ENCODE measurements at places on chromosomes 13 and 19.

DNA sequence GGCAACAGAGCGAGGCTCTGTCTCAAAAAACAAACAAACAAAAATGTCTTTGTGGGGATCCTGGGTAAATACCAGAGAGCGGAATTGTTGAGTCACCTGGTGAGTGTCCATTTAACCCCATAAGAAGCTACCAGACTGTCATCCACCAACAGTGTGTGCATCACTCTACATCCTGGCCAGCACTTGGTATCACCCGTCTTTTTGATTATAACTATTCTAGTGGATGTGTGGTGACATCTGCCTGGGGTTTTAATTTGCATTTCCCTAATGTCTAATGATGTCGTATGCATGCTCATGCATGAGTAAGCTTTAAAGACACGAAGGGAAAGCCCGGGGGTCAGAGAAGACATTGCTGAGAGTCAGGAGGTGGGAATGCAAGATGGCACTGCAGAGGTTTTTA, 126.7 kb upstream of the MRI1 start:
- no peak for DNase-seq

DNA sequence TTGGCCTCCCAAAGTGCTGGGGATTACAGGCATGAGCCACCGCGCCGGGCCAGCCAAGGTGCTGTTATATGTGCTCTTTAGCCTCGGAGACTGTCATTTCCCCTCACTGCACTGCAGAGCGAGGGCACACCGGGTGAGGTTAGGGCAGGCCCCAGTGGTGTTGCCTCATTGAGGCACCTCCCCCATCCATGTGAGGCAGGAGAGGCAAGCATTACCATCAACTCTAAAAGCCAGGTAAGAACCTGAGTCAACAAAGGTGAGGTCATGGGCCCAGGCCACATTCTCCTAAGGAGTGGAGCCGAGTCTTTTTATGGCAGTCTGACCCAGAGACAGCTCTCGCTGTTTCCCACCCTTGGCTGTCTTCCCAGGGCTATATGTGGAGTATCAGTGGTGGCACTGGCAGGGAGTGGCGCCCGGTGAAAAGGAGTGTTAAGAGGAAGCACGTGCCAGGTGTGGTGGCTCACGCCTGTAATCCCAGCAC, 10.9 kb downstream of the B3GNT8 start:
- DNase-seq, result no peak

DNA sequence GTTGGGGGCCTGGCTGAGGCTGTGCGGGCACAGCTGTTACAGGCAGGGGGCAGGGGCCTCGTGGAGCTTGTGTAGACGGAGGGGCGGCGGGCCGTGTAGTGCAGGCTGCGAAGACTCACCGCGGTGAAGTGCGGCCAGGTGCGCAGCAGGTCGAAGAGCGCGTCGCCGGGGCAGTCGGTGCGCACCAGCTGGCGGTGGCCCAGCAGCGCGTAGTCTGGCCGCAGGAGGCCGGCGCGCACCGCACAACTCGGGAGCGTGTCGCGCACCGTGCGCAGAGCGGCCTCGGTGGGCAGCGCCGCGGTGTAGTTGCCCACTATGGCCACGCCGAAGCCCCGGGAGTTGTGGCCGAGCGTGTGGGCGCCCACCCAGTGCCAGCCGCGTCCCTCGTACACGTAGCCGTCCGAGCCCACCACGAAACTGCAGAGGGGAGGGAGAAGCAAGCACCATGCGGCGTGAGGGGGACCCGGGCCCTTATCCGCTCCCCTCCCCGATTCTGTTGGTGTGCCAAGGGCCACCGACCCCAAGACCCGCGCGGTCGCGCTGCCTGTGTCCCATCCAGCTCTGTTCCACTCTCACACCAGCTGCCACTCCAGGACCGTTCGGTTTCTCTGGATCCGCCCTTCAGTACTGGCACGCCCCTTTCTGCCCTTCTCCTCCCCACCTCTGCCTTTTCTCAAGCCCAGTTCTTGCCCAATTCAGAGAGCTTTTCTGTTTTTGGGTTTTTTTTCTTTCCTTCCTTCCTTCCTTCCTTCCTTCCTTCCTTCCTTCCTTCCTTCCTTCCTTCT, 5.4 kb upstream of the RASAL3 start:
- no peak for DNase-seq

DNA sequence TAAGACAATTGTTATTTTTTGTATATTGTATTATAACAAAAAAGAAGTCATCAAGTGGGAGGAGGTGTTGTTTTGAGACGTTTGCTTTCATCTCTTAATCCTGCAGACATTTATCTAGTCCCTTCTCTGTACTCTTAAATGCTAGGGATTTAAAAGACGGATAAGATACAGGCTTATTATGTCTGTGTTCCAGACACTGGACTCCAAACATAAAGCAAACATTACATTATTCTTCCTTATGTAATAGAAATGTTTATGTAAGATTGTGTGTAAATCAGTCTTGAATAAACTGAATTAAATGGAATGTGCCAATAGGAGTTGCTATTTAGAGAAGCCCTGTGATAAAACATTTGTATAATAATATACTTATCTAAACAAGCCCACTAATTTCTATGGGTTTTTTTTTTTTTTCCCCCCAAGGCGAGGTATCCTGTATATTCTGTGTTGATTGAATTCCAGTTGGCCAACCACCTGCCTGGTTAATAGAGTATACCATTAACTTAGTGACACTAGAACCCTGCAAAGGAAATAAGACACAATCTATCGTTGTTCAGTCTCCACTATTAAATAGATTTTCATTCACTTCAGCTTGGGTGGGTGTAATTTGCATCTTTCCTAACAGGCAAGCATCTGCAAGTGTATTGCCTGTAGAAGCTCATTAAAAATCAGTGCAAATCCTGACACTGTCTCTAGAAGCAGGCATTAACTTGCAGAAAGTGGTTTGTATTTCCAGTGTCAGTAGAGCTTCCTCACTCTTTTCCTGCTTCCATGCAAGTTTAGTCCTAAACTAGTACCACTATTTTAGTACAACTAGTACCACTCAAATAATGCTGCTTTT, 69.0 kb downstream of the LRCH1 start:
- DNase-seq, result no peak

DNA sequence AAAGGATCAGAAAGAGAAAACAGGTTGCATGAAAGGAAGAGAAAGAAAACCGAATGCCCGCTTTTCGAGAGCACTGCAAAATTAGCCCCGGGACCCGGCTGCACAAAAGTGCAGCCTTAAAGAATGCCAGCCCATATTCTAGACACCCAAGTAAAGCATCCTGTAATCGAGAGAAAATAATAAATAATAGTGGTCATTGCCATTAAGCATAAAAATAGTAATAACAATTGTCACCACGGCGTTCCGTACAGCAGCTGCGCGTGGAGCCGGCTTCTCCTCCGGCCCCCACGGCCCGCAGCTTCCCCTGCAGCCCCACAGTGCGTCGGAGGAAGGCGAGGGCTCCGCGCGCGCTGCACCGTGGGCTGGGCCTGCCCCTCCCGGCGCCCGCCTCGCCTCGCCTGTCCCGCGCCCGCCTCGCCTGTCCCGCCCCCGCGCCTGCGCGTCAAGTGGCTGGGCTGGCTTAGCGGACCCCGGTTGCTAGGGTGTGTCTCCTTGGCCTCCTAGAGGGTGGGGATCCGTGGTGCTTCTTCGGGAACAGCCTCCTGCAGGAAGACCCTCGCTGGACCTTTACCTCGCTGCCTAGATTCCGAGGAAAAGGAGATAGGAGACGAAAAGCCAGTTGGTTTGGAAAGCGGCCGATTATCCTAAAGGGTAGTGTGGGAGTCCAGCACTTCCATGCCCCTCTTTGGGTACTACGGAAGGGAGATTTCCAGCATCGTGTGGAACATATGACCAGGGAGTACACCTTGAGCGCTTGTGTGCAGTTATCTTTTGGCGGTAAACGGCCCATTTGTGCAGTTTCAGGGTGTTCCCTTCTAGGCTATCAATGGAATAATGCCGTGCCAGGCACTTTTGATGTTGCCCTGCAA, at the start of gene LRRC63:
LRRC63 (plus strand) TSS at position 446 of the 869 bp plus-strand sequence. CDS start 1,107 bp downstream, outside the sequence.
- DNase-seq, result peak; percentile 82

DNA sequence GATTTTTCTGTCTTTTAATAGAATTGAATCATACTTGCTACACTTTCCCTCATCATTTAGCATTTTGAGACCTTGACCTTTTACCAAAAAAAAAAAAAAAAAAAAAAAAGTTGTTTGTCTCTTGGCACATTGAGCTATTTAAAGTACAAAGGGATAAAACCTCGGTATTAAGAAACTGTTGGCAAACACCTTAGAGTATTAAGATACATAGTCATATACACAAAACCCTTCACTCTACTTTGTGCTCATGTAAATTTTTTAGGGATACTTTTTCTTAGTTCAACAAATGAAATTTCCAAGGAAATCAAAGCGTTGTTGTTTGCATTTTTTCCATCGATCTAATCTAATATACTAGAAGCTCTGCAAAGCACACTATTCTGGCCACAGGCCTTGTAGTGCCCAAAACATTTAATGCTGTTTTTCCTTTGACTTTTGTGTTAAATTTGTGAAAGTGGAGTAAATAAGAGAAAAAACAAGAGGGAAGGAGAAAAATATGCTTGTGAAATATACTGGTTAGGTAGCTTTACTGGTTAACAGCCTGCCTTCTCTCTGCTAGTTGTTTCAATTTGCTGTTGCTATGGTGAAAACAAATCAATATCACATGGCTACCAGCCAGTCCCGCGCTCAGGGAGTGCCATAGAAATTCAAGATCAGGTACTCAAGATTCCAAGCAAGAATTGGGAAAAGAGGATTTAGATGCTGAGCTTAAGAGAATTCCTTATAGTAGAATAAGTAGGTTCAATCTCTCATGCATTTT, 2.6 kb downstream of the MBNL2 start:
- no peak for DNase-seq

DNA sequence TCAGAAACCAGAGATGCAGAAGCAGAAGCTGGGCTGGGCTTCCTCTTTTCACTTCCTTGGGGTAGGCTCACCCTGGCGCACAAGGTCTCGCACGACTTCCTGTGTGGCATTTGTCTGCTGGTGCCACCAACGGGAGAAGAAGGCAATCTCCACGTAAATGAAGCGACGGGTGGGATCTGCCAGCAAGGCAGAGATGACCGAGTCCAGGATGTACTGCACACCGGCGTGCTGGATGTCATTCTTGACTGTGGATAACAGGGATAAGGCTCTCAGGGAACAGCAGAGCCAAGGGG, 1.3 kb downstream of the MAN2B1 start:
- peak; percentile 34 for DNase-seq

DNA sequence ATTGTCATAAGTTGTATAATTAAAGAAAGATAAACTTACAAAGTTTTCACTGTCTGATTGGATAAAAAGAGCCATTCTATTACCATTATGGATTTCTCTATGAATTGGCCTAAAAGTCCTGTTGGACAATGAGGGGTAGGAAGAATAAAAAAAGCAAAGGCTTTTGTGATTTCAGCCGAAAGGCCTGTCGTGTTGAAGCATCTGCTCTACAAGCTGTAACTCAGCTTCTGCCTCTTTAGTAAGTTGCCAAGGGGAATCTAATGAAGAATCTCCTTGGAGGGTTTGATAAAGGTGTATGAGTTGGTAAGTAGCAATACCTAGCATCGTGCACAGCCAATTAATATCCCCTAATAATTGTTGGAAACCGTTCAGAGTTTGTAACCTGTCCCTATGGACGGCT, 25.2 kb upstream of the ERVV-1 start:
- DNase-seq, result no peak

- DNase-seq, result no peak
Measured at GRCh38 chr13:41460930-41461329, 3.6 kb downstream of the RGCC start.

- DNase-seq, result no peak
Measured at GRCh38 chr19:46063201-46063600, 22.4 kb upstream of the IGFL4 start.

GRCh38 chr13:27034678-27035111, 136.9 kb downstream of the USP12 start:
- DNase-seq, result no peak

DNA sequence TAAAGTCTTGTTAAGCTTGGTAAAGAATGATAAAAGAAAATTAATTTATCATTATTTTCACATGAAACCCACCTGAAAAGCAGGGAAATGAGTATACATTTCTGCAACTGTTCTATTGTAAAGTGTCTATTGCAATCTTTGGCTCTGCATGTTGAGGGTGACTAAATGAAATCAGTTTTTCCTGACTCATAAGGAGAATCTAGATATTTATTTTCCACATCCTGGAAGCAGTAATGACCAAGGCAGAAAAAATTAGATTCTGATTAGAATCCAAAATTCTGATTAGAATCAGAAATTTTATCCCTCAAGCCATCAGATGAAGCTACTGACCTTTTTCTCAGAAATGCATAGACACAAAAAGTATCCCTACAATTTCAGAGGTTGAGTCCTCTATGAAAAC, 178.4 kb downstream of the MYO16 start:
- no peak for DNase-seq

DNA sequence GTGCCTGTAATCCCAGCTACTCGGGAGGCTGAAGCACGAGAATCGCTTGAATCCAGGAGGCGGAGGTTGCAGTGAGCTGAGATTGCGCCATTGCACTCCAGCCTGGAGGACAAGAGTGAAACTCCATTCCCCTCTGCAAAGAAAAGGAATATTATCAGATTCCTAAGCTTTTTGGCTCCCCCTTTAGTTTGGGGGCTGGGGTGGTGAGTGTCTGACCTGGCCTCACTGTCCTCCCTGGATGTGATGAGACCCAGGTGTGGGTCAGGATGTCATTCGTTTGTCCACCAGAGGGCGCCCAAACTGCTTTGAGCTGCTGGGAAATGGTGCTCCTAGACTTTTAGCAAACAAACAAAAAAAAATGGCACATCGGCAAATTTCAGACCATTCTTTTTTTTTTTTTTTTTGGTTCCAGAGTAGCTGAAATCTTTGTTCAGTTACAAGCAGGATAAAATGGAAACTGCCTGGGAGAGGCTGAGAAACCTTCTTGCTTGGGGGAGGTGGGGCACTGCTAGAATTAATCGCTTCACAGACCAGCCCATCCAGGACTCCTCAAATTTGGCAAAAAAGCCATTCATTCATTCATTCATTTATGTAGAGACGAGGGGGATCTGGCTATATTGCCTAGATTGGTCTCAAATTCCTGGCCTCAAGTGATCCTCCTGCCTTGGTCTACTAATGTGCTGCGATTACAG, 29.4 kb downstream of the SPC24 start:
- peak; percentile 60 for DNase-seq

- peak; percentile 56 for DNase-seq
Measured at GRCh38 chr19:4803736-4804695, 12.5 kb downstream of the FEM1A start.

GRCh38 chr13:40179445-40180281, 486.8 kb downstream of the FOXO1 start:
- no peak for DNase-seq

DNA sequence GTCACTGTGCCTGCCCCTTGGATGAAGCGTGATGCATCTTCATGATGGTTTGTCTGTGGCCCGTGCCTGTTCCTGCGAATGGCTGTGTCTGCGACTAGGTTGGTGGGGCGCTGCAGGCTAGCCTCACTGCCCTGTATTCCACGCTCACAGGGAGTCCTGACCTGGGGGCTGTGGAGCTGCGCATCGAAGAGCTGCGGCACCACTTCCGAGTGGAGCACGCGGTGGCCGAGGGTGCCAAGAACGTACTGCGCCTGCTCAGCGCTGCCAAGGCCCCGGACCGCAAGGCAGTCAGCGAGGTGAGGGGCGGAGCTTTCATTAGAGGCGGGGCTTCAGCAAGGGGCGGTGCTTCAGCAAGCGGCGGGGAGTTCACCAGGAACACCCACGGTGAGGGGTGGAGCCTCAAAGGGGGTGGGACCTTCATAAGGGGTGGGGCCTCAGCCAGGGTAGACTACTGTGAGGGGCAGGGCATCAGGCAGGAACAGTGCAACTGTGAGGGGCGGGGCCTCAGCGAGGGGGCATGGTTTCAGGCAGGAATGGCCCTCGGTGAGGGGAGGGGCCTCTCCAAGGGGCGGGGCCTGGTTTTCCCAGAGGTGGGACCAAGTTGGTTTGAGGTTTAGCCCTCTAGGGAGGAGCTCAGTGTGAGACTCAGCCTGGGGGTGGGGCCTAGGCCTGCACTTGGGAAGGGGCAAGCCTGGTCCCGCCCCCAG, 17.2 kb downstream of the PKN1 start:
- DNase-seq, result peak; percentile 81

Measured in activated T-cell treated with anti-CD3 and anti-CD28 coated beads for 48 hours (primary cell).